ENCODE measurements at places on chromosomes 11 and 22.

- DNase-seq: no peak
These were observed at the start of gene SCN3B for GRCh38 chr11:123654566-123655081. Gene SCN3B, minus strand, starts transcription at chr11:123654624. Its CDS starts 823 bp downstream, at chr11:123653801.

- no peak for DNase-seq
These were observed 27.9 kb downstream of the RNF169 start for GRCh38 chr11:74776546-74776945.

- no peak for DNase-seq
These were observed 4.0 kb downstream of the YPEL4 start for GRCh38 chr11:57645689-57646085.

DNA sequence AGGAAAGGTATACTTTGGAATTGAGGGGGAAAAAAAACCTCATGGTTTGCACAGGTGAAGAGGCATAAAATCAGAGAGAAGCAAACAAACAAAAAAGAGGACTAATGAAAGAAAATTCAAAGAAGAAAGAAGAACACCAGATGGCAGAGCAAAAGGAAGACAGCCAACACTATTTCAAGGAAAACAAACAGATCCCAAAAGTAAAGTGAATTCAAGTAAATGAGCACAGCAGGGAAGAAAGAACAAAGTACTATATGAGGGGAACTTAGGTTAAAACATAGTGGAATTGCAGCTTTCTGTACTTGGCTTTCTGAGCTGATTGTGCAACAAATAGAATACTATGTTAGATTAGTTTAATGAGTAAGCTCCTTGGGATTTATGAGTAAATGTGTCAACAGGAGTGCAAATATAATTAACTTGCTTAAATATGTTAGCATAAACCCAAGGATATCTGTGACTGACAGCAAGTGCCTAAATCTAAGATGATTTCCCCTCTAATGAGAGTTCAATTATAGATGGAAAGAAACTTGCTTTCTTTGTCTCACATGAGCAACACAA, 404.6 kb upstream of the CNTN5 start:
- no peak for DNase-seq

- DNase-seq: no peak
These were observed 23.9 kb downstream of the FADD start for GRCh38 chr11:70226967-70227366.
